NCI-H146 (cell line): ENCODE measurements at places on chromosomes 7 and 10.

DNA sequence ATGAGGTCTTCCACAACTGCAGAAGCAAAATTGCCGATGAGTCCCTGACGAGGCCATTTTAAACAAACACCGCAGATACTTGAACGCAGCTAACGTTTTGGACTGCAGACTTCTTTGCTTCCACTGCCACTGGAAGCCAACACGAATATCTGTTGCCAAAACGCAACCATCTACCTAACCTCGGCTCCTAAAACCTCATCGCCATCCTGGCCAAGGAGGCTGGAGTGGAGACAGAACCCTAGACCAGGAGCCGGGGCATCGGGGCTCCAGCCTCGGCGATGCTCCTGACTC lies 493 bp downstream of the WDR91 start:
- peak; percentile 33 for DNase-seq

- DNase-seq, result no peak
Observed at GRCh38 chr10:27794157-27794556, 48.5 kb upstream of the MKX start.

DNA sequence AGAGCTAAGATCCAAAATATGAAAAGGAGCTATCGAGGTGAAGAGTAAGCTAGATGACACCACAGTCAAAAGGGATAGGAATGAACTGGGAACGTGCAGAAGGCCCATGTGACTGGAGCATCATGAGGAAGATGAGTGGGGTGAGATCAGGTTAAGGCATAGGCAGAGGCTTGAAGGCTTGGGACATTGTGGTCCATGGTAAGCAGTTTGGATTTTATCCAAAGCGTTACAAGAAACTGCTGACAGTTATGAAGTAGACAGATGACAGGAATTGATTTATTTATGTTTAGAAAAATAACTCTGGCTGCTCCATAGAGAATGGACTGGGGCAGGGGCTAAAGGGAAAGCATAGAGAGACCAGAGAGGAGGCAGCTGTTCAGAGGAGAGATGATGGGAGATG lies 18.1 kb upstream of the PANK1 start:
- no peak for DNase-seq

- DNase-seq, result peak; percentile 63
Observed at GRCh38 chr10:30294476-30295240, 54.4 kb downstream of the MTPAP start.

GRCh38 chr10:112619556-112619955 lies 172.5 kb downstream of the VTI1A start:
- DNase-seq, result no peak

GRCh38 chr7:51067757-51068156 lies 248.9 kb downstream of the COBL start:
- DNase-seq, result peak; percentile 54

DNA sequence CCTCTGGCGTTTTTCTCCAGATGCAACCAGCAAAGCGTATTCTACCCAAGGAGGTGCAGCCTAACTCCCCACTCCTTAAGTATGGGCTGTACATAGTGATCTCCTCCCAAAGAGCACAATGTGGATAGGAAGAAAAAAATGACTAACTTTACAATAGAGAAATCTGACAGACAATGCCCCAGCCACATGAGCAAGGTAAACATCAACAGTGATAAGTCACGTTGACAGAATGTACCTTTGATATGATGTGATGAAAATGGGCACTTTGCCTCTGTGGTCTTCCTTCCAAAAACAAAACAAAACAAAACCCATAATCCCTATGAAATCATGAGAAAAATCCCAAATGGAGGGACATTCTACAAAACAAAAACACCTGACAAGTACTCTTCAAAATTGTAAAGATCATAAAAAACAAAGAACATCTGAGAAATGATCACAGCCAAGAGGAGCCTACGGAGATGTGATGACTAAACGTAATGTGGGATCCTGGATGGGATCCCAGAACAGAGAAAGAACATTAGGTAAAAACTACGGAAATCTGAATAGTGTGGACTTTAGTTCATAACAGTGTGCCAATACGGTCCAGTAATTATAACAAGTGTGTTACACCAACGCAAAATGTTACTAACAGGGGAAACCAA lies 50.6 kb downstream of the ABLIM1 start:
- DNase-seq, result no peak
